ENCODE measurements at places on chromosomes 13 and 19.

- no peak for DNase-seq
Observed at GRCh38 chr19:8612807-8613171, 2.3 kb upstream of the ADAMTS10 start.

- DNase-seq = no peak
Observed at GRCh38 chr13:62678039-62678438, 1262.4 kb upstream of the PCDH20 start.

DNA sequence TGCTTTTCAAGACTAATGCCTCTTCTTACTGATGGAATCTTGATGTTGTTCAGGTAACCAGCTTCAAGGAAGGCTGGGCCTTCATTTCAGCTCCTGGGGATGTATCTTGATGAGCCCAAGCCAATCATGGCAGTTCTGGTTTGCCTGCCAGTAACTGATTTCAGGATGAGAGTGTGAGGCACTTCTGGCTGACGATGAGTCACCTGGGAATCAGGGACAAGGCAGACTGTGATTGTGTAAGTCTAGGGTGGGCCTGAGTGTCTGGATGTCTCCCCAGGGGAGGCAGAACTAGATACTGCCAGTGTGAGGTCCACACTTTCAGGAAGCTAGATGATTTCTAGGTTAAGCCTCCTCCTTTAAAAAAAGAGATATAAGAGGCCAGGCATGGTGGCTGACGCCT, 77.3 kb upstream of the KL start:
- peak; percentile 10 for DNase-seq

GRCh38 chr13:35865341-35866240, 265.6 kb downstream of the DCLK1 start:
- DNase-seq = no peak

GRCh38 chr13:92459306-92459705, 767.3 kb upstream of the GPC6 start:
- no peak for DNase-seq

- no peak for DNase-seq
Observed at GRCh38 chr13:72963762-72964161, 95.0 kb upstream of the KLF5 start.
